BJ (cell line): ENCODE measurements at places on chromosomes 5 and 9.

DNA sequence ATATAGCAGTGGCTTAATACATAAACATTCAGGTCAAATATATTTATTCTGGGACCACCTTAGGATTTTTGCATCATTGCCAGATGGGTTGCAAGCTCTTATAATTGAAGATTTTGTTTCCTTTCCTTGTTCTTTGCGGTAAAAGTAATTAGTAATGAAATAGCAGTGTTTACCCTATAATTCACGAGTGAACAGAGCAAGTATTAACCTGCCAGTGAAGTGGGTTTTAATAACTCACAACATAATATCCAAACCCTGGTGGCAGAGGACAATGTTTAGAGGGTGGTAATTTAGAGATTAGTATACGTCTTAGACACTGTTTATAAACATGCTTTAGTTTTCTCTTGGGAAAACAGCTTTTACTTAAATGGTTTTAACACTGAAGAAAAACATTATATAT lies 11.8 kb downstream of the ARL14EPL start:
- no peak for DNase-seq

DNA sequence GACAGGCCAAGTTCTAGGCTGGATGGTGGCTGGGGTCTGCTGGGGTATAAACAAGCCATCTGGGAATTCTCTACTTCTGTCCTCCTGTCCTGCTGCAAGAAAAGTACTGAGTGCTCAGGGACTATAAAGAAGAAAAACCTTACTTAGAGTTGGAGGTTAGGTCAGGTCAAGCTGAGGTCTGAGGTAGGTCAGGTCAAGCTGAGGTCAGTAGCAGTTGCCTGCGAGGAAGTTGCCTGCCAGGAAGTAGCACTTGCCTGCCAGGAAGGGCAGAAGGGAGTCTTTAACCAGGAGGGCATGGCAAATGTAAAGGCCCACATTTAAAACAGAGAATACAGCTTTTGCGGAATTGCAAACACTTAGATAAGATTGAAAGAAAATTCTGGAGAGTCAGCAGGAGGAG lies 51.3 kb upstream of the PRLR start:
- DNase-seq: no peak

GRCh38 chr5:143376911-143377813 lies 26.3 kb downstream of the NR3C1 start:
- DNase-seq: peak; percentile 25

- DNase-seq: no peak
Observed at GRCh38 chr9:79164406-79164805, 407.4 kb upstream of the TLE4 start.

- no peak for DNase-seq
Observed at GRCh38 chr9:99472240-99472915, 250.3 kb downstream of the SEC61B start.

- DNase-seq: no peak
Observed at GRCh38 chr5:178387856-178388190, 155.2 kb upstream of the PHYKPL start.

DNA sequence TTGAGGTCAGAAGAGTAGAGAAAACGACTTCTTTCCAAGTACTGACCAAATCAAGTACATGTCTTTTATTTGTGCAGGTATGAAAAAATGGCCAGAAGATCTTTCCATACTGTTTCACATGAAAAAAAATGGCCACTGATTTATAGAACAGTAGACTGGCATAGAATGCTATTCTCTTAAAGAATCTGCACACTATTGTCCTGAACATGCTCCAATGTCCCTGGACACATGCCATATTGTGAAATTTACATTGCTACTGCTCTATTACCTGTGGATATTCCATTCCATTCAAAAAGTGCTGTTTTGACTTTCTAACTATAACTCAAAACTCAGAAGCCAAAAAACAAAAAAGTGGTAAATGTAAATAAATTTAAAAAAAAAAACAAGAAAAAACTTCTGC lies 60.6 kb downstream of the FBXL17 start:
- DNase-seq: no peak

GRCh38 chr9:8362250-8362649 lies 562.7 kb upstream of the DMAC1 start:
- no peak for DNase-seq

DNA sequence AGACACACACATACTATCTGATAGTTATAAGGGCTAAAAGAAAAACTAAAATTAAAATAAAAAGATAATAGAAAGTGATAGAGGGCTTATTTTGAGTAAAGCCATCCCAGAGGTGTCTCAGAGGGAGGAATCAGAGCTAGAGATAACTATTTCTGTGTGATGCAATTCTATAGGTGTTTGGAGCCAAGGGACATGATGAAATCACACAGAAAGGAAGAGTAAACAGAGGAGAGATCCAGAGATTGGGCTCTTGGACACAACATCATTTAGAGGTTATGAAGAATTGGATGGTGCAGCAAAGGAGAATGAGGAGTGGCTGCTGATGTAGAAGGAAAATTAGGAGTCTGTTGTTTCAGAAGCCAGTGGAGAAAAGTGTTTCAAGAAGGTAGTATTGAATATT lies 393.5 kb downstream of the DIRAS2 start:
- DNase-seq: no peak

DNA sequence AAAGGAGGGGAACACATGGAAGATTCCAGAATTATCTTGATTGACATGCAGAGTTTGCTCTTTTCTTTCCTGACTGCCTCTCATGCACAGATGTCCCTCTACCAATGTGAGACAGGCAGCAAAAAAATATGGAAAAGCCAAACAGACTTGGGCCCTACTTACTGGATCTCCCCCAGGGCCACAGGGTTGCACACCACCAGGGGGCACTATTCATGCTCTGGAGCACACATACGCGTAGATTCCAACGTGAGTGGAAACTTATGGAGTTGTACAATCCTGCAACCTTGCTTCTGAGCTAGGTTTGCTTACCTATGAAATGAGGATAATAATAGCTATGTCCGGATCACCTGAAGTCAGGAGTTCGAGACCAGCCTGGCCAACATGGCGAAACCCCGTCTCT lies 319.5 kb downstream of the ARHGEF28 start:
- no peak for DNase-seq

DNA sequence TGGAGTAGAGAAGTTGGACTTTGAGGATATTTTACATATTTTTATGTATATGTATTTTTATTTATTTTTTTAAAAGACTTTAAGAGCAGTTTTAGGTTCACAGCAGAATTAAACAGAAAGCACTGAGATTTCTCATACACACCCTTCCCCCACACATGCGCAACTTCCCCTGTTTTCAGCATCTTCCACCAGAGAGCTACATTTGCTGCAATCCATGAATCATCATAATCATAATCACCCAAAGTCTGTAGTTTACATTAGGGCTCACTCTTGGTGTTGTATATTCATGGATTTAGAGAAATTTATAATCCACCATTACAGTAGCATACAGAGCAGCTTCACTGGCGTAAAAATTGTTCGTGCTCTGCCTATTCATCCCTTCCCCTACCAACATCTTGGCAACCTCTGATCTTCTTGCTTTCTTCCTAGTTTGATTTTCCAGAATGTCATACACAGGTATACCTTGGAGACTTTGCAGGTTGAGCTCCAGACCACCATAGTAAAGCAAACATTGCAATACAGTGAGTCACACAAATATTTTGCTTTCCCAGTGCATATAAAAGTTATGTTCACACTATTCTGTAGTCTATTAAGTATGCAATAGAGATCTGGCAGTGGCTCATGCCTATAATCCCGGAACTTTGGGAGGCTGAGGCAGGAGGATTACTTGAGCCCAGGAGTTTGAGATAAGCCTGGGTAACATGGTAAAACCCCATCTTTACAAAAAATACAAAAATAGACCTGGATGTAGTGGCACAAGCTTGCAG lies 9.6 kb upstream of the CCDC171 start:
- DNase-seq: no peak

- no peak for DNase-seq
Observed at GRCh38 chr5:1402611-1403255, 42.5 kb downstream of the SLC6A3 start.

GRCh38 chr5:137217599-137218200 lies 281.4 kb downstream of the SPOCK1 start:
- DNase-seq: no peak

DNA sequence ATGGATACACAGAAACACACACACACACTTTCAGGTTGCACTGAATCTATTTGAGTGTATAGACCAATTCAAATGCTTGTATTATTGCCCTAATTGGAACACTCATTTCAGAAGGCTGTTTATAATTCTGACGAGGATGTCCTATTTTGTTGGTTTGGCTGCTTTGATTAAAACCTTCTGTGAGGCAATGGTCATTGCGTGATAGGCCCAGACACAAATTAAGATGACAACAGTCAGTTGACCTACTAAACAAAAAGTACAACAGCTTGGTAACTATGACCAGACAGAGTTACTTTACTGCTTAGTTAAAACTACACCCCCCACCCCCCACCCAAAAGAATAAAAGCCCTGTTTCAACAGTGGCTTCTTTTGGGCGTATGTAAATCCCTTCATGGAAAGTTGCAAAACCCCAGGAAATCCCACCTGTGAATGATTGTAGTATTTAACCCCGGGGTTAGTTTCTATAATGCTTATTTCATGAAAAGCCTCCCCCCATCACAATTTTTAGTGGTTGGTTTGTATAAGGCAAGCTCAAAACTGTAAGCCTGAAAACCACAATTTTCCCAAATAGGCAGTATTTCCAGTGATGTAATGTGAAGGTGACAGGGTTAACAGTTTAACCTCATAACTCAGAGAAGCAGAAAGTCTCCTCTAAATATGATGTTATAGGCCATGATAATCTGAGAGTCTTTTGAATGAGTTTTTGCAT lies 340.8 kb downstream of the FGF10 start:
- DNase-seq: peak; percentile 48

GRCh38 chr9:7097785-7098752 lies 340.3 kb downstream of the KDM4C start:
- DNase-seq: no peak

DNA sequence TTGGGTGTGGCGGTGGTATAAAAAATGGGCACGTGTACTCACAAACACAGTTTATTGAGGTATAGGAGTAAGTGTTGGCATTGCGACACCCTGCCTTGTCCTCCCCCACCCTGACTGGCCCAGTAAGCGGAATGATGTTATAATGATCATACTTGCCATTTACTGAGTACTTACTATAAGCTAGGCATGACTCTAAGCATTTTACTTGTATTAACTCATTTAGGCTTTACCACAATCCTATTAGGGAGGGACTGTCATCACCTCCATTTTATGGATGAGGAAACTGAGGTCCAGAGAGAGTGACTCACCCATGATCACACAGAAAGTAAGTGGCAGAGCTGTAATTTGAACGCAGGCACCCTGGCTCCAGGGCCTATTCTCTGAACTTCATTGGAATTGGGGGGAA lies 2.3 kb downstream of the SMIM3 start:
- DNase-seq: peak; percentile 73

- no peak for DNase-seq
Observed at GRCh38 chr9:86079421-86079831, 19.9 kb downstream of the GOLM1 start.

- DNase-seq: no peak
Observed at GRCh38 chr5:53730943-53731342, 170.5 kb downstream of the NDUFS4 start.

DNA sequence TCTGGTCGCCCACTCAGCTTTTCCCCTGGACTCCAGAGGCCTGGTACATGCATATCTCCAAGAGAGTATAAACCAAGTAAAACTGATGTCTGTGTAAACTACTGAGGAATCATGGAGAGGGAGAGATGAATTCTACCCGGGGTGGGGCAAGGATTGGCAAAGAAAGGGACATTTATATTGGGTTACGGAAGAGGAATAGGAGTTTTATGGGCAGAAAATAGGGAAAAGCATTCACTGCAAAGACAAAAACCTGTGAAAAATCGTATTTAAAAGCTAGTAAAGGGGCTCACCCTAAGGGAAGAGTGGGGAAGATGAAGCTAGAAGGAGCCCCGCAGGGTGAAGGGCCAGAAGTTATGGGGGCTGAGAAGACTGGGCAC lies 248.0 kb upstream of the KLF4 start:
- no peak for DNase-seq

GRCh38 chr9:79695531-79696175 lies 123.9 kb downstream of the TLE4 start:
- DNase-seq: no peak

GRCh38 chr9:129005336-129005997 lies 22.7 kb downstream of the SH3GLB2 start:
- DNase-seq: no peak

GRCh38 chr5:10192309-10192708 lies 57.4 kb downstream of the ATPSCKMT start:
- DNase-seq: peak; percentile 78

DNA sequence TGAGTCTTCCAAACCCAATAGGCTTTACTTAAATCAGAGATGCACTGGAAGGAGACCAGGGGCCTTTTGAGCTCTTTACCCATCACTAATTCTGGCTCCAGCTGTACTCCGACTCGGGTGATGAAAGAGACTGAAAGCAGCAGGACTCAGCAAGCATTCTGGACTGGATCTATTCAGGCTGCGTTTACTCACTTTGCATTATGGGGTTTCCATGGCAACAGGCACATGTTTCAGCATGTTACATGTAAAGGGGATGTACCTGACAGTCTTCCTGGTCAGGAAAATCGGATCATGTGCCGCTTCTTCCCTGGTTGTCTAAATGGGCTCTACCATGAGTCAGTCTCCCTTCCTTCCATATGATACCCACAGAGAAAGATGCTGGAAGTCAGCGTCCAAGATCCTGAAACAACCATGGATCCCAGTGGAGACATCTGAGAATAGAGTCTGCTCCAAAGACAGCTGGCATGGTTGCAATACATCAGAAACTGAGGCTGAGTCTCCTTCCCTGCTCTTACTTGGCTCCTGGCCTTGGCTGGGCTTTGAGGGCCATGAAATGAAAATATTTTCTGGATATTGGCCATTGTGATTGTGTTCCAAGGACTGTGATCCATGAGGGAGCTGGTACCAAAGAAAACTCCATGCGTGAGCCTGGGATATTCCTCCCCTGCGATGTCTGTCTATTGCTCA lies 102.5 kb upstream of the TNC start:
- no peak for DNase-seq

DNA sequence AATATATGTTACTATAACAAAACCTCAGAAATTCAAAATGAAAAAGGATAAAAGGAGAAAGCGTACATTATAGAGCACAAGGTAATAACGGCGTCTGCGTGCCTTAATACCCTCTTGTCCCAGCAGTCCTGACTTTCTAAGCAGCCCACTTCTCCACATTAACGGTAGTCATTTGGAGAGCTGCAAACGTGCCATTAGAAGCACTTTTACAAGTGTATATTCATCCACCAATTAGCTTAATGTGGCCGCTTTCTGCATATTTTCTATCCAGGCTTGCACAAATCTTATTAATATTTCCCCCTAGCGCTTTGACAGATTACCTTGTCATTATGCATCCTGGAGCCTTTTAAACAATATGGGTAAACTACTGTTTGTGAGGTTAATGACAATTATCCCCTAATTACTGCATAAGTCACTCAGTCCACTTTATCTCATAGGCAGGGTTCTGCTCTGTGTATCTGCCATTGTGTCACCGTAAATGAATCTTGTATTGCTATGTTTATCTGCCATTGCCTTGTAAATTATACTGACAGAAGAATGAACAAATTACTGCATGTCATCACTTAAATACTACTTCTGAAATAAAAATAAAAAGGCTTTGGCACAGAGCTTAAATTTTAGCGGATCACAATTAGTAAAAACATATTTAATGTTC lies 421.3 kb downstream of the BNC2 start:
- no peak for DNase-seq
